HuH-7.5 (cell line): ENCODE measurements at places on chromosomes 4 and X.

DNA sequence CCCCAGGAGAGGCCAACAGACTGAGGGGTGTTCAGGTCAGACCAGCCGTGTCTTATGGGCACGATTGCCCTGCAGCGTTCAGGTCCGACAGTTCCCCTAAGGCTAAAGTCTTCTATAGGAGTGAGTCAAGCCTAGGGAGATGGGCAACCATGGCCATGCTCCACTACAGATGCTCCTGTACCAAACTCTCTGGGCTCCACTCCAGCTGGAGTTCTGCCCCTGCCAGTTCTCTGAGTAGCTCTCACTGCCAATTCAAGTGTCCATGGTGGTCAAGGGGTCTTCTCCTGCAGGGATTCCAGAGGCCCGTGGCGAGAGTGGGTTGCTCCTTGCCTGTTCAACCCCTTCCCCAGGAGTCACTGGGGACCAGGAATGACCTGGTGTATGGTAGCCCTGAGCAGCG, 38.2 kb downstream of the BEX3 start:
- DNase-seq = no peak

GRCh38 chrX:68461576-68461975, 28.3 kb upstream of the OPHN1 start:
- DNase-seq = no peak

GRCh38 chr4:55386840-55387239, 8.9 kb upstream of the TMEM165 start:
- DNase-seq = no peak

- DNase-seq = no peak
These were observed 634 bp downstream of the APOO start for GRCh38 chrX:23907111-23907497.

GRCh38 chr4:70863099-70863790, 23.6 kb upstream of the GRSF1 start:
- no peak for DNase-seq

DNA sequence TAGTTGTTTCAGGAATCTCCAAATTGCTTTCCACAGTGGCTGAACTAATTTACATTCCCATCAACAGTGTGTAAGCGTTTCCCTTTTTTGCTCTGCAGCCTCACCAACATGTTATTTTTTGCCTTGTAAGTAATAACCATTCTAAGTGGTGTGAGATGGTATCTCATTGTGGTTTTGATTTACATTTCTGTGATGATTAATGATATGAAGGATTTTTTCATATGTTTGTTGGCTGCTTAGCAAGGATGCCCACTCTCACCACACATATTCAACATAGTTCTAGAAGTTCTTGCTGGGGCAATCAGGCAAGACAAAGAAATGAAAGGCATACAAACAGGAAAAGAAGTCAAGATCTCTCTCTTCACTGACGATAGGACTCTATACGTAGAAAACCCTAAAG, 472.4 kb downstream of the ZNF674 start:
- no peak for DNase-seq

DNA sequence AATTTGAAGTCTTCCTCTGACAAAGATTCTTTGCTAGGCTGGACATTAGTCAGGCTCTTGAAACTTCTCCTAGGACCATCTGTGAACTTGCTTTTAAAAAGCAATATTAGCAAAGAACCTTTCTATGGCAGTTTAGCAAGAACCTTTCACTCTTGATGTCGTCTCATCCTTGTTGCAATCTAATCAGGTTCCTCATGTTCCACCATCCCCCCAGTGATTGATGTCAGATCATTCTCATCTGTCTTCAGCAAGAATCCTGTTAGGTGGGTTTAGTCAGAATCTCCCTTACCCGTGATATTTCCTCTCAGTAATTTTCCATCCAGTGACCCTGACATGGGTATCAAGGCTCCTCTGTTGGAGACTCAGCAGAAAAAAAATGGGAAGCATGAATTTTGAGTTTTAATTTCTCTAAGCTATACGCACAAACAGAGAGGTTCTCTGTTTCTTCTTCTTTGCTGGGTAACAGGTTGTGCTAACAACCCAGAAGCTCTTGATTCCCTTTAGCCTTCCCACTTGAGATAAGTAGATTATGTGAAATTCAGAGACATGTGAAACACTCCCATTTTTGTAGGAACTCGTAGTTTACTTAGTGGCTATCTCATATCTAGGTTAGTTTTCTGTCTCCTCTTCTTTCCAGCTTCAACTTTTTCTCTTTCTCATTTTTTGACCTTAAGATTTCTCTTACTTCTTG, 507.4 kb downstream of the C4orf33 start:
- no peak for DNase-seq

- no peak for DNase-seq
These were observed 128.5 kb upstream of the CYSLTR1 start for GRCh38 chrX:78455901-78456300.

- DNase-seq = no peak
These were observed 25.6 kb downstream of the SLC16A2 start for GRCh38 chrX:74446876-74447275.

- peak; percentile 73 for DNase-seq
These were observed 121.6 kb downstream of the RASL11B start for GRCh38 chr4:52983563-52984303.

- DNase-seq = no peak
These were observed 14.7 kb downstream of the BCORL1 start for GRCh38 chrX:129997086-129997485.

DNA sequence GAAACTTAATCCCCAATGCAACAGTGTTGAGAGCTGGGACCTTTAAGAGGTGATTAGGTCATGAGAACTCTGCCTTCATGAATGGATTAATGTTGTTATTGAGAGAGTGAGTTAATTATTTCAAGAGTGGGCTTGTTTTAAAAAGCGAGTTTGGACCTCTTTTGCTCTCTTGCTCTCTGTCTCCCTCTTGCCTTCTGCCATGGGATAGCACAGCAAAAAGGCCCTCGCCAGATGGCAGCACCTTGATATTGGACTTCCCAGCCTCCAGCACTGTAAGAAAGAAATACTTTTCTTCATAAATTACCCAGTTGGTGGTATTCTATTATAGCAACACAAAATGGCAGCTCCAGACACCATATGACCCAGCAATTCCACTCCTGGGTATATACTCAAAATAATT, 7.0 kb upstream of the ATP6AP2 start:
- DNase-seq = no peak

DNA sequence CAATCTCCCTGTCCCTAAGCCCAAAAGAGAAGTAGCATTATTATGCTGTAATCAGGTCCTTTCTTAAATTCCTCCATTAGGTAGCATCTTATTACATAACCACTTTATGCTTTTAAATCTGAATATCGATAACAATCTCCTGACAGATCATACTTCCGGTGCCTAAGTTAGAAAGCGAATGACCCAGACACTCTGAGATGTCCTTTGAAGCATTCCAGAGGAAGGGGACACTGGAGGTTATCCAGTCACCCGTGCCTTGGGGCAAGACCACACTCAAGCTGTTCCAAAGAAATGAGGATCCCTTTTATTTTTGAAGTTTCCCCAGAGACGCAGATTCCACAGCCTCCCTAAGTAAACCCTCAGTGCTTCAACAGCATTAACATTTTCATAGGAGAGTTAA, 125.7 kb downstream of the PALLD start:
- DNase-seq = no peak

GRCh38 chr4:23060776-23061175, 368.0 kb downstream of the GBA3 start:
- DNase-seq = no peak

- DNase-seq = no peak
These were observed 62.4 kb upstream of the MTM1 start for GRCh38 chrX:150506020-150506419.

DNA sequence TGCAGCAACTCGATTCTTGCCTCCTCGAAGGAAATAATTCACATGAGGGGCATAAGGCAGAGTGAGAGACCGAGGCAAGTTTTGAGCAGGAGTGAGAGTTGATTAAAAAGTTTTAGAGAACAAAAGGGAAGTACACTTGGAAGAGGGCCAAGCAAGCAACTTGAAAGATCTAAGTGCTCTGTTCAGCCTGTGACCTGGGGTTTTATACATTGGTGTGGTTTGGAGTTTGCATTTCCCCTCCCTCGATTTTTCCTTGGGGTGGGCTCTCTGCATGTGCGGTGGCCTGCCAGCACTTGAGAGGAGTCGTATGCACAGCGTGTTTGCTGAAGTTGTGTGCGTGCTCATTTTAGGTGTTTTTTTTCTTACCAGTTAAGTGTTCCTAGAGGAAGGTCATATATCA, 356.4 kb downstream of the KLHL4 start:
- DNase-seq = no peak

DNA sequence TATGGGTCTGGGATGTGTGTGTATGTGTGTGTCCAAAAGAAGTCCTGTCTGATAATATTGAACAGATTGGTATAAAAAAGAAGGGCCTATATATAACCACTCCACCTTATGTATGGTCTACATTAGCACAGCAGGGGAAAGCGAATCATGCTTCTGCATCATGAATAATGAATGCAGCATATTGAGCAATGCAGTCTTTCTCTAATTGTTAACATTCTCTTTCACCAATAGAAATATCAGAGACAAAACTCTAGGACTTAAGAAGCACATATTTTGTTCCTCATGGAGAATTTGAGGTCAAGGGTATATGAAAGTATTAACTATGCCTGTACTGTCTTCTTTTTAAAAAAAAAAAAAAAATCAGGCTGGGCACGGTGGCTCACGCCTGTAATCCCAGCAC, 264.3 kb upstream of the NOCT start:
- no peak for DNase-seq

DNA sequence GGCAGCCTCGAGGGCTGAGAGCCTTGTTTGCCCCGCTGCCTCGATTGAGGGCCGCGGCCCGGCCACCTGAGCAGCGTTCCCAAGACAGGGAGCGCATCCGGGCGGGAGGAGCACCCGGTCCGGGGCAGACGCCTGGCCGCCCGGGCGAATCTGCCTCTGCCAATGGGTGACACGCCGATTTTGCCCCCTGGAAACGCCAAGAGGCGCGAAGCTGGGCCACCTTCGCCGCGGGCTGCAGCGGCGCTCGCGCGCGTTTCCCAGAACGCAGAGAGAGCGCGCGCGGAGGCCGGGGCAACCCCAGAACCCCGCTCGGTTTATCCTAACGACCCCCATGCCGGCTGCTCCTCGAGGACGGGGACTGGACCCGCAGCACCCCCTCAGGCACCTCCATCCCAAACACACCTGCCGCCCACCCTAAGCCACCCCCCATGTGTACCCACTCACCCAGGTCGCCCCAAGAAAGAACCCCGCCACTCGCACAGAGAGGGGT, 575 bp downstream of the MAP7D2 start:
- DNase-seq = no peak

GRCh38 chr4:27701606-27702005, 841.0 kb downstream of the STIM2 start:
- DNase-seq = no peak

GRCh38 chrX:44071847-44072551, 98.8 kb upstream of the NDP start:
- DNase-seq = no peak

GRCh38 chr4:95023110-95023509, 265.4 kb downstream of the BMPR1B start:
- DNase-seq = no peak

DNA sequence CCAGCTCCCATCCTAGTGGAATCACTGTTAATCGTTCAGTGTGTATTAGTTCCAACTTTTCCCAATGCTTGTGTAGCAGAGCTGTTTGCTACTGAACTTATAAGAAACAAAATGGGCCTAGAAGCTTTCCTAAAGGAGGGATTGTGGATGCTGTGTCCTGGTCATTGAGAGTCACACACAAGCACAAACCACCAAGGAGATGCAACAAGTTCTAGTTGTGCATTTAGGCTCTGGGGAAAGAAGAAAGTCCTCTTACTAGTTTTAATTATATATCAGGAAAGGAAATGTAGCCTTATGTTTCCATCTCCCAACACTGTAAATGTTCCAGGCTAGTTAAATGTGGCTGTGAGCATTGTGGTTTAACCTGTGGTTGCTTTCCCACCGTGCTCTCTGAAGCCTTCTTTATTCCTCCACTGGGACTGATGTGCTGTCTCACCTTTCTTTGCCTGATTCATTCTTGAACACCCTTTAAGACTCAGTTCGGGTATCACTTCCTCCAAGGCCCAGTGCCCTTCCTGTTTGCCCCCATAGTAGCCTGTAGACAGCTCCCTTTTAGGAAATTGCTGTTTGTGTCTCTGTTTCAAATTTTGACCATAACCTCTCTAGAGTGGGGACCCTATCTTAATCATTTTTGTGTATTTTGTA, 34.3 kb downstream of the ATP10D start:
- no peak for DNase-seq

- no peak for DNase-seq
These were observed 439.5 kb downstream of the NAF1 start for GRCh38 chr4:162727232-162727631.

GRCh38 chrX:42366181-42366580, 411.8 kb downstream of the PPP1R2C start:
- no peak for DNase-seq

DNA sequence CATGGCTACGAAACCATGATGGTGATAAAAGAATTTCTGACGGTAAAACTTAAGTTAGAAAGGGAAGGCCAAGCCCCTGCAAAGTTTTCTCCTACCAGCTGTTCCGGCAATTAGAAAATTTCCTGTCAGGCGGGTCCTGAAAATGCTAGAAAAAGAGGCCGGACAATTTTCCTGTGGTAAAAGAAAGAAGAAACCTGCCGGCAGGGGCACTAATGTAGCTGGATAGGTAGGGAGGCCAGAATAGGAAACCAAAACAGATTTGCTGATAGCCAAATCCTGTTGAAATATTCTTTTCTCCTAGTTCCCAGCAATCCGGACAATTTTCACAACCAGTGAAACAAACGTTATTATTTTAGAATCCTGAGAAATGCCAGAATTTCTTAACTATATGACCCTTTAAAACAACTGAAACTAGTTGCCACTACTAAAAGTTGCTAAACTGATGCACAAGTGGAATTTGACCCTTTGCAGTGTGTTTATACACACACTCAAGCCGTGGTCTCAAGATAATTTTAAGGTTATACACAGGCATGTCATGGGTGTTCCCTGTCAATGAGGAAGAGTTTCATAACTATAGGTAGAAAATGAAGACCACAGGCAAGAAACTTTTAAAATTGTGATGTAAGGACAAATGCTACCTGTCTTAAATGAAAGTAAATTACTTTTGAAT, 47.7 kb downstream of the RPS6KA3 start:
- DNase-seq = no peak

DNA sequence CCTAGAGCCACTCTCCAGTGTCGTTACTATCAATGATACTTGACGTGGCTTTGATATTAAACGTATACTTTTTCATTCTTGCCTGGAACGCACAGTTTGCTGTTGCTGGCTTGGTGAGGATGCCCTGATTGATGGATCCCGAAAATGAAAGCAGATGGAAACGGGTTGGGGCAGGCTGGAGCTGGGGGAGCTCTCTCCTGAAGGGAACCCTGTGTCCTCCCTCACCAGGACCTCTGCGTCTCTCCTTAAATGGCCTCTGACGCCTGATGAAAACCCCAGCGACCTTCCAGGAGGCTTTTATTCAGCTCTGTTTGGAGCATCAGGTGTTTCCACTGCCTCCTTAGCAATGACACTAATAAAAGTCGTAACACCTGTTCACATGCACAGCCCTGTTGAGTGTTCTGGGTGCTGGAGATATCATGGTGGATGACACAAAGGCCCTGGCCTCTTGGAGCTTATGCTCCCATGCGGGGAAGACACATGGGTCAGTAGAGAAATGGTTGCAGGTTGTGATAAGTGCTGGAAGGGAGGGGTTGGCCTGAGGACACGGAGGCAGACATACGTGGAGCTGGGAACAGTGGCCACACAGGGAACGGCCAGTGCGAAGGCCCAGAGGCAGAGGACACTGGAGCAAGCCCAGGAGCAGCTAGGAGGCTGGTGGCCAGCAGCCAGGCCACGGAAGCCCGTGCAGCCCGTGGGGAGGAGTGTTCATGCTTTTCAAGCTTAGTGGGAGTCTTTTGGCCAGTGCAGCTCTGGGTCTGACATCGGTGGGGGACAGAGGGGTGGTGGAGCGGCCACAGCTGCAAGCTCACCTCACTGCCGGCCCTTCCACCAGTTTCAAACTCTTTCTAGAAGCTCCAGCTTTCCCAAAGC, 7.5 kb downstream of the MSANTD1 start:
- no peak for DNase-seq
